Spinal cord (tissue), 10 donors: ENCODE measurements at places on chromosomes 2 and 18. TPM values are rescaled to one million over a fixed set of nuclear protein-coding genes. Genes with fewer than 3 reads are reported as not detected.

- H3K27me3 ChIP-seq, result no peaks in the 10 kb centered on the region
- no peak overlapping the region for H3K27ac ChIP-seq
- no peak overlapping the region for H3K4me3 ChIP-seq
- no peaks in the 10 kb centered on the region for H3K36me3 ChIP-seq
- H3K4me1 ChIP-seq, result no peaks in the 10 kb centered on the region
Measured at GRCh38 chr2:21591926-21592325, 468.2 kb downstream of the TDRD15 start.

DNA sequence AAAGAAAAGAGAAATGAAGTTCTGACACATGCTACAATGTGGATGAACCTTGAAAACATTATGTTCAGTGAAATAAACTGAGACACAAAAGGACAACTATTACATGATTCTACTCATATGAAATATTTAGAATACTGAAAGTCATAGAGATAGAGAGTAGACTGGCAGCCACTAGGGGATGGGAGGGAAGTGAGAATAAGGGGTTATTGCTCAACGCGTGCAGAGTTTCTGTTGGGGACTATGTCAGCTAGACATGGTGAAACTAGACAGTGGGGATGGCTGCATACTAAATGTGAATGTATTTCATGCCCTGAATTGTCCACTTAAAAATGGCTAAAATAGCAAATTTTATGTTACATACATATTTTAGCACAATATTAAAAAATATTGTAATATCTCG lies 108.7 kb upstream of the ATL2 start:
- DNase-seq, result no peak
- H3K27me3 ChIP-seq, result no peaks in the 10 kb centered on the region
- H3K4me1 ChIP-seq, result no peaks in the 10 kb centered on the region
- no peaks in the 10 kb centered on the region for H3K36me3 ChIP-seq
- no peak overlapping the region for H3K4me3 ChIP-seq

GRCh38 chr18:55018602-55019001 lies 59.3 kb upstream of the CCDC68 start:
- H3K4me3 ChIP-seq, result no peak overlapping the region
- H3K4me1 ChIP-seq, result no peaks in the 10 kb centered on the region
- no peaks in the 10 kb centered on the region for H3K27me3 ChIP-seq
- H3K36me3 ChIP-seq, result no peaks in the 10 kb centered on the region
- H3K27ac ChIP-seq, result no peak overlapping the region
- no peak for DNase-seq

GRCh38 chr18:37805773-37806404 lies 240.3 kb upstream of the CELF4 start:
- no peak overlapping the region for H3K4me3 ChIP-seq
- no peaks in the 10 kb centered on the region for H3K36me3 ChIP-seq
- H3K27ac ChIP-seq, result no peak overlapping the region
- H3K27me3 ChIP-seq, result no peaks in the 10 kb centered on the region
- H3K4me1 ChIP-seq, result no peaks in the 10 kb centered on the region

ZNF532 gene
- total RNA-seq, result 118 TPM
